Non-pigmented ciliary epithelial cell (primary cell): ENCODE measurements at places on chromosomes 4 and X.
A peak's percentile ranks its signal among the peaks of the same experiment; 100 is the strongest.

GRCh38 chr4:100287534-100287933 lies 97.3 kb upstream of the DDIT4L start:
- DNase-seq = no peak

- no peak for DNase-seq
These were observed at the start of gene CLCN4 for GRCh38 chrX:10156199-10157031. TSS of gene CLCN4 (plus strand) at chrX:10156975. CDS start at chrX:10185033, 28,058 bp downstream.

- DNase-seq = no peak
These were observed 27.2 kb upstream of the WFS1 start for GRCh38 chr4:6242271-6243029.

DNA sequence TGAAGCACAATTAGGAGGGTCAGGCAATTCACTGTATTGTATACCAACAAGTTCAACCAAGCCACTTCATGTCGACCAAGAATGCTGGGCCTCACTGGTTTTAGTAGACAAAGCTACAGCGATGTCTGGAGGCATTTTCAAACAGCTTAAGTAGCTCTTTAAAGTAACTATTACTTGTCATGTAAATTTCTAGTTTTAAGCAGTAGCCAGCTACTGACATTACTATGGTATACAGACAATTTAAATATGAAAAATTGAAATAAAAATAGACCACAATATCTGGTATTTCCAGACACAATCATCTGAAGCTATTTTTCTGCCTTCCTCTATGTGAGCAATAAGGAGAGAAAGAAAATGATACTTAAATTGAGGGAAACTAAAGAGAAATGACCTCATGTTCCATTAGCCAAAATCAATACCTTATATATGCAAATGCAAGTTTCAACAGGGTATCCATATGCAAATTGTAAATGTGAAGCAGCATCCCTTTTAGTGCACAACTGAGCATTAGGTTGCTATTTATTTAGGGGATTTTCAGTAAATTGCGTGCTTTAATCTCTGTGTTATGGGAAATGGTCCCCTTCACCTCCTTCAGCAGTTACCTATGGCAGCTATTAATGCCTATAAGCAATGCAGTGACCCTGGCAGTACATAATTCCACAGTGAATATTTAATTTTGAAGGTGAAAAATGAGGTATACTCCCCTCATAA lies 119.5 kb downstream of the GPC3 start:
- DNase-seq = no peak

DNA sequence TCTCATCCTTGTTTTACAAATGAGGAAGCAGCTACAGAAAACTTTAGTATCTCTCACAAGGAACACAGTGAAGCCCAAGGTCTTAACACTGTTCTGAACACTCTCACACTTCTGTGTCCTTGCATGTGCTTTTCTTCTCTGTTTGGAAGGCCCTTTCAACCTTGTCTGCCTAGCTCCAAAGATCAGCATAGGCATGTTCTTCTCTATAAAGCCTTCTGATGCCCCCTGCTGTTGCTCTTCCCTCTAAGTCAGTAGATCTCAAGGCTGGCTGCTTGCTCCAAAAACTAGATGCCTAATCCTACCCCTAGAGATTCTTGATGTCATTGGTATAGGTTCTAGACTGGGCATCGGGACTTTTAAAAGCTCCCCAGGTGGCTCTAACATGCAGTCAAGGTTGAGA lies 5.9 kb downstream of the APOO start:
- no peak for DNase-seq

DNA sequence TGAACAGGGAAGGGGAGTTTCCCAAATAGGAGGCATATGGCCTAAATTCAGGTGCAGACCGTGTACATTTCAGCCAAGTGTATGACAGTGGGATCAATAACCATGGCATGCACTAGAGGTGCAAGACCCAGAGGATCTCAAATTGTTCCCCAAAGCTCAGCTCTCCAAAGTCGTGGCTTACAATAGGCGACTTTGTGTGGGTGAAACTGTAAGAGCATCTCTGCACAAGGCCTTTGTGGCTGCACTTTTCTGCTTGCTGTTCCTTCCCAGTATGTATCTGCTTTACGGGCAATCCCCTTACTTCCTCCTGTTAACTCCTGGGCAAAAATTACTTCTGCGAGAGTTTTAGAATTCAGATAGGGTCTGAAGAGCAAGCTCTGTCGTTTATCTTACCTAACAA lies 518.3 kb upstream of the ZFP42 start:
- DNase-seq = no peak

- no peak for DNase-seq
These were observed 182.0 kb upstream of the NEIL3 start for GRCh38 chr4:177127658-177128057.

GRCh38 chrX:13250826-13251580 lies 68.8 kb downstream of the ATXN3L start:
- DNase-seq = peak; percentile 94

DNA sequence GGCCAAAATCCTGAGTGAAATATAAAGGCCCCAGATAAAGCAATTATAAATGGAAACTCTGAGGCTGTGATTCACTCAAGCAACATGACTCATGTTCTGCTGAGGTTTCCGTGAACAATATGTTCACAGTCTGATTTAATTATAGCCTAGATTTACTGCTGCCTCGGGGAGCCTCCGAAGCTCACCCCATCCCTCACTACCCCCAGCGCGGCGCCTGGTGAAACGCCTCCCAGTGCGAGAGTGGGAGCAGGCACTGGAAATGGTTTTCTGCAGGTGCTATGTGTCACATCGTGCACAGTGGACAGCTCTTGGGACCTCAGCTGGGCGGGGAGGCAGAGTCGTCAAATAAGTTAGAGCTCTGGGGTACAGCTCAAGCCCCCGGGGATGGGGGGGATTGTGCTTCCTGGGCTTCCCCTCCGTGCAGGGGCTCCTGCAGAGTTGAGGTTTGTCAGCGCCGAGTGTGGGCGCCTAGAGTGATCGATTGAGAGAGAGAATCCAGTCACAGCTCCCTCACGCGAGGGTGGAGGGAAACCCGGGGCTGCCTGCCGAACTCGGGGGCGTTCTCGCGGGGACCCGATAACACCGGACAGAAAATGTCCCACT lies 110.6 kb downstream of the PHKA2 start:
- DNase-seq = no peak

DNA sequence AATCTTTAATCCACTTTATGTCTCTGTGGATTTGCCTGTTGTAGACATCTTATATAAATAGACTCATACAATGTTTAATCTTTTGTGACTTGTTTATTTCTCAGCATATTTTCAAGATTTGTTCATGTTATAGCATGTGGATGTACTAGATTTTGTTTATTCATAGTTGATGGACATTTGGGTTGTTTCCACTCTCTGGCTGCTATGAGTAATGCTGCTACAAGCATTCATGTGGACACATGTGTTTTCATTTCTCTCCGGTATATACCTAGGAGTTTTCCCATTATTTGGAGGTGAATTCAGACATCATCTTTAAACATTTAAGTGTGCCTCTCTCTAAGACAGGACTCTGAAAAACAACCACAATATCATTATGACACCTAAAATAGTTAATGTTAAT lies 2.3 kb downstream of the IKBKG start:
- DNase-seq = no peak

DNA sequence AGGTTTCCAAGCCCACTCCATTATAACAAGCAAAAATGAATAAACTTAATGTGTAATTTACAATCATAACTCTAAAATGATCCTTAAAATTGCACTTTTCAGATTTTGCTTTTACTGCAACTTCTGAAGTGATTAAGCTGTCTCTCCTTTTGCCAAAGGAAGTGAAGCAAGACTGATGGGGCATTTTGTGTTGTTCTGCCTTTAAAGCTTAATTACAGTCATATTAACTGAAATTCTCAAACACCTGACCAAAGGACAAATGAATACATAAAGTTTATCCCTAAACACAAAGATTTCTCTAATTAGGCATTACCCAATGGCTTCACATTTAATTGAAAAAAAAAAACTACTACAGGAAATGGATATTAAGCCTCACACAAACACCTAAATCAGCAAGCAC lies 101.8 kb downstream of the ATP11C start:
- no peak for DNase-seq

DNA sequence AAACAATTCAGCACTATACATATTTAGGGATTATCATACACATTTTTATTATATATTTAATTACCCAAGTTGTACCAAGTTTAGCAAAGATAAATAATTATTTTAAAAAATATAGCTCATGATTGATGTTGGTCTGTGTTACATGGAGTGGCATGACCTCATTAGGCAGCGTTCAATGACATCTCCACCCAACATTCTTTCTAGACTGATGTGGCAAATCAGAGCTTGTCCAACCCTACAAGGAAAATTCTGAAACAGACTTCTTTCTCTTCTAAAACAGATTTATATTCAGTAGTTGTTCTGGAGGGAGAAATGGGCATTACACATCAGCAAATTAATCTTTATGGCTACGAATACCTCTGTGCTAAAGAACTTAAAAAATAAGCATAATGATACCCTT lies 189.7 kb downstream of the PDGFC start:
- DNase-seq = no peak

DNA sequence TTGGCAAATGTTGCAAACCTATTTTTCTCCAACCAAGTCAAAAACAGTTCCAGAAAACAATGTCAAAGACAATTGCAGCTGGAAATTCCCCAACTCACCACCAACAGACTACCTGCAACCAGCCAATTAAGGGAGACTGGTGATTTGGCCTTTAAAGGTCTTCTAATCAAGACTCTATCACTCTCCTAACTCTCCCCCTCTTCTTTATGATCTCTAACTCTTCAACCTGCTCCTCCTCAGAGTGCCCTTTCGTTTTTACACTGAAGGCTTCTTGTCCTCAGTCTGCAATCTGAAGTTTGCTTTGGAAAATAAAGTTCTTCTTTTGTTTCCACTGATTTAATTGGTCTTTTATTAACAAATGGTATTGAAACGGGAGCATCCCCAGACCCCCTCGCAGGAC lies 203.9 kb downstream of the TECRL start:
- DNase-seq = no peak

DNA sequence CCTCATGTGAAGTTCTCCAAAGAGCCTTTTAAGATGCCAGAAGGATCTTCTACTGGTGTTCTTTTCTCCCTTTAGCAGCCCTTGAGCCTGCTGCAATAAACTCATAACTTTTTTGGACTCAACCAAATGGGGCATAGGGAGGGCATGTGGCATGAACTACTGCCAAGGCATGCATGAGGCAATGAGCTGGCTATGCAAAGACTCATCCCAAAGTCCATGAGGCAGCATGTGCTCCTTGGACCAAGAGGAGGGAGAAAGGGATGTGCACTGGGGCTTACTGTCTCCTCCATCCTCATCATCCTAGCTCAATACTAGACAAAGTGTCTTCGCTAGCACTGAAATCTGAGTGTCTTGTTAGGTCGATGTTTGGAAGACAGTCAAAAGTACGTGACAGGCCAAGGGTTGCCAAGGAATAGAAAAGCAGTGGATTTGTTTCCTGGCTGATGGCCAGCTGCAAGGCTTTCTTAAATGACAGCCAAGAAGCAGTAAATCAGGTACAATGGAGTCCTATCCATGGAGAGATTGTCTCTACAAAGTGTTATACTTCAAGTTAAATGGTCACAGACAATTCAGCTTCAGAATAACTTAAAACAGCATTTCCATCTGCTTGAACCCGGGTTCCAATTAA lies 44.5 kb upstream of the ATXN3L start:
- no peak for DNase-seq

DNA sequence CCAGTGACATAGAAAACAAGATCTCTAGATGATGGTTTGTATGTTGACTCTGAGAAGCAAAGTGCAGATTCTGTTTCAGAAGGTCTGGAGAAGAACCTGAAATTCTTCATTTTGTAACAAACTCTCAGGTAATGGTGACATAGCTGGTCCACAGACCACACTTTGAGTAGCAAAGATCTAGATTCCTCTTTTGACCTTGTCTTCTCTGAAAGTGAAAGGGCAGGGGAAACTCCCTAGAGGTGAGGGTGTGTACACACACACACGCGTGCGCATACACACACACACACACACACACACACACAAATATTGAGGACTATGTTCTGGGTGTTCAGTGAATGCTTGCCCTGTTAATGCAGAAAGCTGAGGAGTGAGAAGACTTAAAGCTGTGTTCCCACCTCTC lies 110.1 kb downstream of the NHSL2 start:
- DNase-seq = no peak

GRCh38 chrX:10085223-10085622 lies 71.6 kb upstream of the CLCN4 start:
- DNase-seq = no peak

GRCh38 chr4:20629186-20630106 lies 70.8 kb upstream of the PACRGL start:
- DNase-seq = no peak

GRCh38 chr4:16764622-16765021 lies 133.8 kb downstream of the LDB2 start:
- no peak for DNase-seq

DNA sequence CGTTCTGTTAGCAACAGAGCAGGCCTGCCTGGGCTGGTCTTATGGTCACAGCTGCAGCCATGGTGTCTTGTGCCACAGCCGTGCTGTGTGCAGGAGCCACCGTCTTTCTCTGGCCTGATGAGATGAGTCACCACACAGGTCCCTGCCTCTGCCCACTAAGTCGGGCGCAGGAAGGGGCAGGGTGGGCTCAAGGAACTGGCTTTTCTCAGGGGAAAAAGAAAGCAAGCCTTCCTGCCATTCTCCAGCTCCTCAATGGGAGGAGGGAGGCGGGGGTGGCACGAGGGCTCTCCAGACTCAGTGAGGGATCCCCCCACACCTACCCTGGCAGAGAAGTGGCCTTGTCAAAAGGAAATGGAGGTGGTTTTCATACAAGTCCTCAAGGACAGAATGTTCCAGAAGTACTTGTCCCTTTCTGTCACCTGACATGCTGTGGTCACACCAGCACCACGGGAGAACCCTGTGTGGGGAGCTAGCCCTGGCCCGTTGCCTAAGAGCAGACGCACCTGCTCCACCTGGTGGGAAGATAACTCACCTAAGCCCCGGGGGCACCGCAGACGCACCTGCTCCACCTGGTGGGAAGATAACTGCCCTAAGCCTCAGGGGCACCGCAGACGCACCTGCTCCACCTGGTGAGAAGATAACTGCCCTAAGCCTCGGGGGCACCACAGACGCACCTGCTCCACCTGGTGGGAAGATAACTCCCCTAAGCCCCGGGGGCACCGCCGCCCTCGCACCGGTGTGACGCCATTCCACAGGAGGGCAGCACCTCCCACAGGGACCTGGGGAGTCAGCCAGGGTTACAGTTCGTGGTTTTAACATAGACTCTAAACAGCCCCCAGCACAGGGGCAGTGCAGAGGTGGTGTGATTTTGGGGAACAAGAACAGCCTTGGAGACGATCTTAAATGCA lies 18.5 kb downstream of the UVSSA start:
- no peak for DNase-seq

- no peak for DNase-seq
These were observed 32.0 kb downstream of the GPRIN3 start for GRCh38 chr4:89275587-89275986.

- DNase-seq = no peak
These were observed 25.5 kb upstream of the RXFP1 start for GRCh38 chr4:158496030-158496741.
